ENCODE measurements at places on chromosomes 13 and 19.

DNA sequence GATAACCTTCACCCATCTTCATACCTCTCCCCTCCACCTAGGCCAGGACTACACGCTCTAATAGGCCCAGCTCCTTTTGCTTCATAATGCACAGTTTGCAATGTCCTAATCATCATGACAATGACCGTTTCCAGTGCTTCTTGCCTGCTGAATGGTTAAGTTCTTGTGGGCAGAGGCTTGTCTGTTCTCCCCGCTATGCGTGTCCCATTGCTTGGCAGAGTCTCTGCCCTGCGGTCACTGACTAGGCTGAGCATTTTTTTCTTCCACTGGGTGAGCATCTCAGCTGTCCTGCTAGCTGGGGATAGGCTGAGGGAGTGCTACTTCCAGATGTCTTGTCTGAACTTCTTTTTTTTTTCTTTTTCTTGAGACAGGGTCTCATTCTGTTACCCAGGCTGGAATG, 314.7 kb downstream of the UQCRFS1 start:
- H3K27me3 ChIP-seq = no peaks in the 10 kb centered on the region
- H3K4me1 ChIP-seq = no peaks in the 10 kb centered on the region
- H3K36me3 ChIP-seq = no peaks in the 10 kb centered on the region

DNA sequence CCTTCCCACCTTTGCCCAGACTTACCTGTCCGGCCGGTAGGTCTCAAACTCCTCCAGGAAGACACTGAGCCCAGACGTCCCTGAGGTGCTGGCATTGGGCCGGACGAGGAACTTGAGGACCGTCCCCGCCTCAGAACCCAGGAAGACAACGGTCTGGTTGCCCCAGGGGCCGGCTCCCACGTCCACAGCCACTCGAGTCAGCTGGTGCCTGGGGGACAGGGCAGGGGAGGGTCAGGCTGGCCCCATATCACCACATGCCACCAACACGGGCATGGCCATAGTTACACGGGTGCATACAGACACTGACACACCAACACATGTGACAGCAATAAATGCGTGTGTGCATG, 8.4 kb upstream of the LRG1 start:
- no peaks in the 10 kb centered on the region for H3K36me3 ChIP-seq
- H3K27ac ChIP-seq = no peak overlapping the region
- H3K27me3 ChIP-seq = peaks cover 2% of the 10 kb centered on the region
- no peak overlapping the region for H3K4me3 ChIP-seq
- no peak for DNase-seq

- no peak for DNase-seq
- H3K36me3 ChIP-seq = no peaks in the 10 kb centered on the region
- no peaks in the 10 kb centered on the region for H3K27me3 ChIP-seq
- H3K27ac ChIP-seq = no peak overlapping the region
- no peaks in the 10 kb centered on the region for H3K4me1 ChIP-seq
Observed at GRCh38 chr13:84380866-84381265, 498.6 kb upstream of the SLITRK1 start.

DNA sequence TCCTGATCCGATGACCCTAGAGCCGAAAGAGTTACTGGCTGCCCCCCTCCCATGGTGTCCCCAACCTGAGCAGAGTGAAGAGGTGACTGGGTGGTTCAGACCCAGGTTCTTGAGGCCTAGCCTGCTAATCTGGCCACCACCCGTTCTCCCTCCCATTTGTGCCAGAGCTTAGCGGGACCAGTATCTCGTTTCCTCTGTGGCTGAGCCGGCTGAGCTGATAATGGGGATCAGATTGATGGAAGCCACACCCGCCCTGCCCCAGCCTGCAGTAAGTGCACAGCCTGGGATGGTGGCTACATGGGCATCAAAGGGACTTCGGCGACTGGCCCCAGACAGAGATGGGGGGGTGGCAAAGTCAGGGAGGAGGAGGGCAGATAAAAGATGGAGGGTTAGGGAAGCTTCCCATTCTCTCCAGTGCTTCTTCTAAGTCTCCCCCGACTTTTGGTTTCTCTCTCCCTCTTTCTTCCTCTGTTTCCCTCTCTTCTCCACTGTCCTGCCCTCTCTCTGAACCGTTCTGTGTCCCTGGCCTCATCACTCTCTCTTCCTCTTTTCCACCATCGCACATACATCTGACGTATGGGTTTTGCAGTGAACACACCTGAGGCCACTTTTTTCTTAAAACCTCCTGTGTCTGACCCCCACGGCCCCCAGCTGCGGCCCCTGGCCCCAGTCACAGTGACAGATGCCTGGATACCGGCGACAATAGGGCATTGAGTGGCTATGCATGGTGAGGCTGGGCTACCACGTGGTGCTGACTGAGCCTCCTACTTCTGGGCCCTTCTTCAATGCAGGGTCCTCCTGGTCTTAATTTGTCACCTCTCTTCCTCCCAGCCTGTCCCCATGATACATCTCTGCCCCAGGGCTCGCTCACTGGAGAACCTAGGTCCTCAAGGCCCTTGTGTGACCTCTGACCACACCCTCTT, 2.4 kb downstream of the ELAVL3 start:
- no peak overlapping the region for H3K4me3 ChIP-seq
- H3K27ac ChIP-seq = no peak overlapping the region
- H3K36me3 ChIP-seq = no peaks in the 10 kb centered on the region
- no peak for DNase-seq

DNA sequence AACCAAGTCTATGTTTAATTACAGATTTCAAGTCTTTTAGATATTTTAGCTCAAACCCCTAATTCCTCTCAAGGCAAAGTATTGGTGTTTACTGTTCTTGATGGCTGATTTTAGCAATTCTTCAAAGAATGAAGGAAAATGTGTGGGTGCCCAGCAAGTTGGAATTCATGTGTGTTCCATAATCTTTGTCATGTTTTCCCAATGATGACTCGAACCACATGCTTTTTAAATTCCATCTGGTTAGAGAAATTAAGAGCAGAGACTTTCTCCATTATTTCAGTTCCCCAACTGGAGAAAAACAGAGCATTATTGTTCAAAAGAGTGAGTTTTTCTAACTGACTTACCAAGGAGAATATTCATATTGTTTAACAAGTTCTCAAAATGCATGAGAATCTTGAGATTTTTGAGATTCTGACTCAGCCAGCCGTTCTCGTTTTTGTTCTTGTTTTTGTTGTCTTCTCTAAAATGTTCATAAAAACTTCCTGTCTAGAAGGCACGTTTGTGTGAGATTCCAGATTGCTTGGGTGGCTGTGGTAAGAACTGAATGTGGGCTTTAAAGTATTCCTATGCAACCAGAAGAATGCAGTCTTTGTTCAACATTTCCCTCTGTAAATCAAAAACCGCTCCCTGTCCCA, 404.7 kb downstream of the IRS2 start:
- peak; percentile 88 for DNase-seq
- peaks cover 26% of the 10 kb centered on the region for H3K4me1 ChIP-seq
- peak overlapping the region; percentile 72 for H3K27ac ChIP-seq
- no peaks in the 10 kb centered on the region for H3K27me3 ChIP-seq
- no peaks in the 10 kb centered on the region for H3K36me3 ChIP-seq

GRCh38 chr19:40553885-40554857, 22.5 kb upstream of the SHKBP1 start:
- H3K4me1 ChIP-seq = no peaks in the 10 kb centered on the region
- peaks cover 24% of the 10 kb centered on the region for H3K27me3 ChIP-seq
- no peaks in the 10 kb centered on the region for H3K36me3 ChIP-seq
- H3K4me3 ChIP-seq = no peak overlapping the region
- no peak overlapping the region for H3K27ac ChIP-seq

DNA sequence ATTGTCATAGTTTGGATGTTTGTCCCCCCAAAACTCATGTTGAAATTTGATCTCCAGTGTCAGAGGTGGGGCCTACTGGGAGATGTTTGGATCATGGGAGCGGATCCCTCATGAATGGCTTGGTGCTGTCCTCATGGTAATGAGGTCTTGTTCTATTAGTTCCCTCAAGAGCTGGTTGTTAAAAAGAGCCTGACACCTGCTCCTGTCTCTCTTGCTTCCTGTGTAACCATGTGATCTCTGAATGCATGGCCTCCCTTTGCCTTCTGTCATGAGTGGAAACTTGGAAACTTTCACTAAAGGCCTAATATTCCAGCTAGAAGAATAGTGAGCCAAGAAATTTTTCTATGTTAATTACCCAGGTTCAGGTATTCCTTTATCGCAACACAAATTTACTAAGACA, 311.4 kb upstream of the ATXN8OS start:
- H3K27ac ChIP-seq = no peak overlapping the region
- no peaks in the 10 kb centered on the region for H3K27me3 ChIP-seq
- H3K36me3 ChIP-seq = no peaks in the 10 kb centered on the region
- H3K4me3 ChIP-seq = no peak overlapping the region

GRCh38 chr13:111880185-111880584, 186.8 kb upstream of the SOX1 start:
- H3K27ac ChIP-seq = no peak overlapping the region
- no peak overlapping the region for H3K4me3 ChIP-seq
- DNase-seq = no peak
- H3K4me1 ChIP-seq = no peaks in the 10 kb centered on the region

GRCh38 chr19:1243768-1244692, 2.5 kb downstream of the ATP5F1D start:
- no peak overlapping the region for H3K27ac ChIP-seq
- H3K36me3 ChIP-seq = no peaks in the 10 kb centered on the region
- DNase-seq = peak; percentile 51

DNA sequence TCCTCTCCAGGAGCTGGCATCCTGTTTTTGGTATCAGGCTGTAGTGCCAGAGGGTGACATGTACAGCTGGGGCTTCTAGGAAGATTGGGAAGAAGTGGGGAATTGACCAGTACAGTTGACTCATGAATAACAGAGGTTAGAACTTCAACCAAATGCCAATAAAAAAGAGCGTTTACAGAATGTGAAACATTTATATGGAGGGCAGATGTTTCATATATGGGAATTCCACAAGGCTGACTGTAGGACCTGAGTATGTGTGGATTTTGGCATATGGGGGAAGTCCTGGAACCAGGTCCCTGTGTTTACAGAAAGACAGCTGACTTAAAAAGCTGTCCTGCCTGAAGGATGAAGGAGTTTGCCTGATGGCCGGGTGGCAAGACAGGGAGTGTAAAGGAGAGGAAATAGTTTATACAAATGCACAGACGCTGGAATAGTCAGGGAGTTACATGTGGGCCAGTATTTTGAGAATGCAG, 5.2 kb downstream of the CHAMP1 start:
- H3K4me1 ChIP-seq = peaks cover 28% of the 10 kb centered on the region
- H3K4me3 ChIP-seq = no peak overlapping the region
- peaks cover 33% of the 10 kb centered on the region for H3K36me3 ChIP-seq
- peak overlapping the region; percentile 28 for H3K27ac ChIP-seq
- no peaks in the 10 kb centered on the region for H3K27me3 ChIP-seq
- peak; percentile 85 for DNase-seq

DNA sequence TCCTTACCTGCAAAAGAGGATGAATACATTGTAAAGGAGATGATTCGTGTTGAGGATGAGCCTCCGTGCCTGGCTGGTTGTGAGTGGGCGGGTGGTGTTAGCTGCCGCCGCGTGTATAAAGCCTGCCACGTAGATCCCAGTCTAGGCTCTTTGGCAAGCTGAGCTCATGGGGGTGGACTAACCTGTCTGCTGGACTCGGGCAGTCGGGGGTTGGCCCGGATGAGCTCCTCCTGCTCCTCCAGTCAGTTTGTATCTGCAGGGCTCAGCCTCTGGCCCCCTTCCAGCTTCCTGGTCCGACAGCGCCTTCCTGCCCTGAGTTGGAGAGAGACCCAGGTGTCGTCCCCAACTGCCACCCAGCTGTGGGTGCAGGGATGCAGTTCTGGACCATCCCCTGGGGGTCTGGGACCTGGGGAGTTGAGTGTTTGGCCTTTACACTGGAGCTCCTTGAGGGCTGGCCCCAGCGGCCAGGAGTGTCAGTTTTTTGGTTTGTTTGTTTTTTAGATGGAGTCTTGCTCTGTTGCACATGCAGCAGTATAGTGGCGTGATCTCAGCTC, 20.9 kb downstream of the TECR start:
- peaks cover 2% of the 10 kb centered on the region for H3K36me3 ChIP-seq
- H3K27ac ChIP-seq = no peak overlapping the region
- no peak overlapping the region for H3K4me3 ChIP-seq
- peaks cover 6% of the 10 kb centered on the region for H3K4me1 ChIP-seq
- no peaks in the 10 kb centered on the region for H3K27me3 ChIP-seq

- H3K4me3 ChIP-seq = no peak overlapping the region
- no peak for DNase-seq
- H3K4me1 ChIP-seq = no peaks in the 10 kb centered on the region
- H3K36me3 ChIP-seq = no peaks in the 10 kb centered on the region
- H3K27ac ChIP-seq = no peak overlapping the region
Observed at GRCh38 chr19:13437919-13438618, 68.2 kb downstream of the CACNA1A start.

DNA sequence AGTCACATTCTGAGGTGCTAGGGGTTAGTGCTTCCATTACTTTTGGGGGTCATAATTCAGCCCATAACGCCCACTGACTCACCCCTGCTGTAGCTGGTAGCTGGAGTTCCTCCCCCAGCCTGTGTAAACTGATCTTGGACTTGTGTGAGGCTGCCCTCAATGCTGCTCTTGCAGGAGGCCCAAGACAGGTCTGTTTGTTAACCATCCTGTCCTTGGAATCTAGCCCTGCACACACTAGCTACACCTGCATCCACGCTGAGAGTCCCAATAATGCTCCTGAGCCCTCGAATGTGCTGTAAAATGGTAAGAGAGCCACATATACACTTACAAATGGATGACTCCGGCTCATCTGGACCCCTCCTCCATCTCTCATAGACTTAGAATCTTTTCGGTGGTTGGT, 9.6 kb downstream of the LRCH1 start:
- no peak overlapping the region for H3K4me3 ChIP-seq
- H3K27ac ChIP-seq = no peak overlapping the region
- H3K27me3 ChIP-seq = no peaks in the 10 kb centered on the region
- no peak for DNase-seq
- peaks cover 15% of the 10 kb centered on the region for H3K4me1 ChIP-seq

DNA sequence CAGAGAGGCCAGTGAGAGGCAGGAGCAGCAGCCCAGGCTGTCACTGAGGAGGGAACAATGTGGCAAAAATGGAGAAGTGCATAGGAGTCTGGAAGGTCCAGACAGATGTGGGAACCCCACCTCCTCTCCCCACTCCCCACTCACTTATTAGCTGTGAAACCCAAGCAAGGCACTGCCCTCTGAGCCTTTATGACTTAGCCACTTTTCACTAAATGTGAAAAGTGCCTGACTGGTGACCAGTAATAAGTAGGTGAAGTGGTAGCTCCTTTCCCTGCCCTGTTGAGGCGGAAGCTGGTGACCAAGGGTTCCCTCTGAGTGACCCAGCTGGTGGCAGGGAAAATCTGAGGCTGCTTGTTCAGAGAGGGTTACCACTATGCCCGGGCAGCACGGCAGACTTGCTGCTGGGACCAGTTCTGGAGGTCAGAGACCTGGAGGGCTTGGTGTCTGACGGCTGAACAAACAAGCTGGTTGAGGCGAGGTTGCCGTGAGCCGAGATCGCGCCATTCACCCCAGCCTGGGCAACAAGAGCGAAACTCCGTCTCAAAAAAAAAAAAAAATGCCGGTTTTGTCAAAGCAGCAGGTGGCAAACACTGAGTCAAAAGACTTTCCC, 80.0 kb downstream of the ZNF429 start:
- no peak for DNase-seq
- H3K27me3 ChIP-seq = no peaks in the 10 kb centered on the region
- H3K27ac ChIP-seq = no peak overlapping the region
- no peak overlapping the region for H3K4me3 ChIP-seq
- H3K4me1 ChIP-seq = no peaks in the 10 kb centered on the region
- no peaks in the 10 kb centered on the region for H3K36me3 ChIP-seq

Data from astrocyte (in vitro differentiated cells and primary cell).